ENCODE measurements at places on chromosomes 13 and 19.

- peak; percentile 82 for DNase-seq
Measured at GRCh38 chr13:42991898-42992763, at the start of gene EPSTI1. Gene EPSTI1, minus strand, starts transcription at chr13:42992241. Its CDS starts 76 bp downstream, at chr13:42992165.

- no peak for DNase-seq
Measured at GRCh38 chr19:16804176-16804575, 25.0 kb upstream of the SIN3B start.

DNA sequence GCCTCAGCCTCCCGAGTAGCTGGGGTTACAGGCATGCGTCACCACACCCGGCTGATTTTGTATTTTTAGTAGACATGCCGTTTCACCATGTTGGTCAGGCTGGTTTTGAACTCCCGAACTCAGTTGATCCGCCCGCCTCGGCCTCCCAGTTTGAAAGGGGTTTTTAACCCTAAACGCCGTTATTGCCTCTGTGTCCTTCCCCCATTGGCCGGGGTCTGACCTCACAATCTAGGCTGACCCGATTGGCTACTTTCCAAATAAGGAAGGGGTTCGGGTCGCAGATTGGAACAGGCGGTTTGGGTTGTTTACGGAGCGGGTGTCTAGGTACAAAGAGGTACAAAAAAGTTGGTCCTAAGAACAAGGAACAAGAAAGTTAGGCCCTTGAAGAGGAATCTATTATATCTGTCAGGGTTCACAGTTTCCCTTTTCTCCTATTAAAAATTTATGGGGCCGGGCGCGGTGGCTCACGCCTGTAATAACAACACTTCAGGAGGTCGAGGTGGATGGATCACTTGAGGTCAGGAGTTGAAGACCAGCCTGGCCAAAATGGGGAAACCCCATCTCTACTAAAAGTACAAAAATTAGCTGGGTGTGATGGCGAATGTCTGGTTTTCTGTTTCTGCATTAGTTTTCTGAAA, 1.0 kb downstream of the ZNF253 start:
- peak; percentile 46 for DNase-seq

- DNase-seq, result no peak
Measured at GRCh38 chr19:850221-850978, 1.7 kb upstream of the ELANE start.

- no peak for DNase-seq
Measured at GRCh38 chr13:74329962-74330361, 195.8 kb upstream of the KLF12 start.

- no peak for DNase-seq
Measured at GRCh38 chr19:10653482-10653731, 739 bp upstream of the ILF3 start.

- DNase-seq, result no peak
Measured at GRCh38 chr13:27131906-27132305, 39.7 kb downstream of the USP12 start.

GRCh38 chr19:39943586-39943985, 9.2 kb upstream of the FCGBP start:
- DNase-seq, result no peak

- no peak for DNase-seq
Measured at GRCh38 chr13:49342454-49342853, 94.7 kb downstream of the CDADC1 start.

DNA sequence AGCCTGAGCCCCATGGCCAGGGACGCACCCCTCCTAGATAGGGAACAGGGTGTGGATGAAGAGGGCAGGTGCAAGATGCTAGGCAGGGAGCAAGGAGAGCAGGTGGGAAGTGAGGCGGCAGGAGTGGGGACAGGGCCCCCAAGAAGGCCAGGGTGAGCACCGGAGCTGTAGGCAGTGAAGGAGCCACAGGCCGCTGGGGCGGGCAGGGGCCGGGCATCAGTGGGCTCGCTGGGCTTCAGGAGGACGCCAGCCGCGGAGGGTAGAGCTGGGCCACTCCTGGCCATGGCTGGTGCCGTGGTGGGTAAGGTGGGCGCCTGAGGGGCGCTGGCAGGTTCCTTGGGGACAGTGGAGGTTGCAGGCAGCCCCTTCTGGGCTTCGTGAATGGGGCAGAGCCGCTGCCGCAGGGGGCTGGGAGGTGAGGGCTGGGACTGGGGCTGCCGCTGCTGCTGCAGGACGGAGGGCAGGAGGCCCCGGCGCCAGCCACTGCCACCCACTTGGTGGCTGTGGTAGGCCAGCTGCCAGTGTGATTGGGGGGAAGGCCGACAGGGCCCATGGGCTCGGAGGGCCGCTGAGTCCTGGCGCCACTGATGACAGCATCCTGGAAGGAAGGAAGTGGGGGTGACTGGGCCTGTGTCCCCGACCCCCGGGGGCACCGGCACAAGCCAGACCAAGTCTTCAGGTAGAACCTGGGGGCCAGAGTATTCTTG, 2.1 kb downstream of the NKPD1 start:
- DNase-seq, result no peak

GRCh38 chr19:38946229-38947010, 15.7 kb downstream of the MRPS12 start:
- no peak for DNase-seq

DNA sequence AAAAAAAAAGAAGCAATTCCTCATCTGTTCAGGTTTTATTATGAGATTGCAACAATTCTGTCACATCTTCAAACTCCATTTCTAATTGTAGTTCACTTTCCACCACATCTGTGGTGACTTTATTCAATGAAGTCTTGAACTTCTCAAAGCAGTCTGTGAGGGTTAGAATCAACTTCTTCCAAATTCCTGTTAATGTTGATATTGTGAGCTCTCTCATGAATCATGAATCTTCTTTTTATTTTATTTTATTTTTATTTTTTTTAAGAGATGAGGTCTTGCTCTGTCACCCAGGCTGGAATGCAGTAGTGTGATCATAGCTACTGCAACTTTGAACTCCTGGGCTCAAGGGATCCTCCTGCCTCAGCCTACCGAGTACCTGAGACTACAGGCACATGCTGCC, 19.6 kb downstream of the ARHGAP35 start:
- no peak for DNase-seq

DNA sequence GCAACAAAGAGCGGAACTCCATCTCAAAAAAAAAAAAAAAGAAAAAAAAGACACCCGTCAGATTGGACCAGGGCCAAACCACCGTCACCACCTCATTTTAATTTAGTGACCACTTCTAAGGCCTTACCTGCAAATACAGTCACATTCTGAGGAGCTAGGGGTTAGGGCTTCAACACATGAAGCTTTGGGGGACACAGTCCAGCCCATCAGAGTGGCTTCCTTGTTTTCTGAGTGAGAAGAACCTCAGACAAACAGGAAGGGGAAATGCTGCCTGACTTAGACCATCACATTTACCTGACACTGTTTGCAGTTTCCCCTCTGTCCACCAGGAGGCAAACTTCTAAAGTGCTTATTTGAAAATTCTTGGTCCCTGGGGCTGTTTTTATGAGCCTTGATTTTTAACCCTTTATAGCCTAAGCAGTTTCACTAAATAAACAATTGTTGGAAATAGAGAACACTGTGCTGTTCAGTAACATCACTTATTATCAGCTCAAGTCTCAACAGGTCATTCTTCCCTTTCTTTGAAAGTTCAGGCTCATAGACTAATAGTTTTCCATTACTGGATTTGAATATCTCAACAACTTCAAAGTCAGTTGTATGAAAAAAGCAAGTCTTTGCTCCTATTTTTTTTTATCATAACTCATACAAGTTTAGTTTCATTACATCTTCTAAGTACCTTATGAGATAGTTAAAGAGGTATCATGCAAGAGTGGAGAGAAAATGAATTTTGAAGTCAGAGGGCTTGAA, 74.9 kb upstream of the WASF3 start:
- DNase-seq, result peak; percentile 53

GRCh38 chr19:49646586-49646985, 4.6 kb downstream of the SCAF1 start:
- DNase-seq, result no peak

DNA sequence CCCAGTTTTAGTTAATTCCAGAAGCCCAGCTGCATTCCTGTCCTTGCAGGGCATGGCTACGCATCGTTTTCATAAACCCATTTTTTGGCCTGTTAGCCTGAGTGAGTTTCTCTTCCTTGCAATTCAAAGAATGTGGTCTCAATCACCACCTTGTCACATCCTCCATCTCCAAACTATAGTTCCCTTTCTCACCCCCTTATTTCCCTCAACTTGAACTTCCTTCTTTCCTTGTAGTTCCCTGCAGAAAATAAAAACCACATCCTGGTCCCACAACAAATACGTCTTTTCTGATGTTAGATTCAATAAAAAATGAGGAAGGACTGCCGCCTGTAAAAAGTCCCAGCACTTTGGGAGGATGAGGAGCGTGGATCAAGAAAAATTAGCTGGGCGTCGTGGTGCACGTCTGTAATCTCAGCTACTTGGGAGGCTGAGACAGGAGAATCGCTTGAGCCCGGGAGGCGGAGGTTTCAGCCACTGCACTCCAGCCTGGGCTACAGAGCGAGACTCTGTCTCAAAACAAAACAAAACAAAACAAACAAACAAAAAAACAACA, 13.2 kb downstream of the ADGRE3 start:
- DNase-seq, result no peak

GRCh38 chr19:45876161-45876410, 9.9 kb downstream of the IRF2BP1 start:
- DNase-seq, result no peak

- DNase-seq, result no peak
Measured at GRCh38 chr13:25871389-25872125, 180.3 kb downstream of the SHISA2 start.

- peak; percentile 54 for DNase-seq
Measured at GRCh38 chr19:48638831-48639381, 1.7 kb upstream of the DBP start.

DNA sequence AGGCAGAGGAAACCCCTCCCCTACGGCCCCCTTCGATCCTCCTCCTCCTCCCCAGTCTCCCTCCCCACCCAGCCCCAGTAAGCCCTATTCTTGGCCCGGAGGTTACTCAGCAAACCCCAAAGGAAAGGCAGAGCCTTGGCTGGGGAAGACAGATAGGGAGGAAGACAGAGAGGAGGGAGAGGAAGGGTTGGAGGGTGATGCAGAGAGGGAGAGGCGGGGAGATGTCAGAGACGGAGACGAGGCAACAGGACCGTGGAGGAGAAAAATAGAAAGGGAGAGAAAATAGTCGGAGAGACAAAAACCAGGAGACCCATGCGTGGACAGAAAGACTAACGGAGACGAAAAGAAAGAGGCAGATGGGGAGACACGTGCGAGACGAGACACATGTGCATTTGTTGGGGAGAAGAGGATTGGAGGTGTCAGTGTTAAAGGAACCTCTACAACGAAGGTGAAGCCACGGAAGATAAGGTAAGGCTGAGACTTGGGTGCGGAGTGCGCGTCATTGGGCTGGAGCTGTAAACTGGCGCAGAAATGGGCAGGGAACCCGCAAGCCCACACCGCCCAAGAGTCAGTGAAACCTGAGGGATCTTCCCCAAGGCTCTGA, 2.9 kb downstream of the TGFB1 start:
- no peak for DNase-seq

DNA sequence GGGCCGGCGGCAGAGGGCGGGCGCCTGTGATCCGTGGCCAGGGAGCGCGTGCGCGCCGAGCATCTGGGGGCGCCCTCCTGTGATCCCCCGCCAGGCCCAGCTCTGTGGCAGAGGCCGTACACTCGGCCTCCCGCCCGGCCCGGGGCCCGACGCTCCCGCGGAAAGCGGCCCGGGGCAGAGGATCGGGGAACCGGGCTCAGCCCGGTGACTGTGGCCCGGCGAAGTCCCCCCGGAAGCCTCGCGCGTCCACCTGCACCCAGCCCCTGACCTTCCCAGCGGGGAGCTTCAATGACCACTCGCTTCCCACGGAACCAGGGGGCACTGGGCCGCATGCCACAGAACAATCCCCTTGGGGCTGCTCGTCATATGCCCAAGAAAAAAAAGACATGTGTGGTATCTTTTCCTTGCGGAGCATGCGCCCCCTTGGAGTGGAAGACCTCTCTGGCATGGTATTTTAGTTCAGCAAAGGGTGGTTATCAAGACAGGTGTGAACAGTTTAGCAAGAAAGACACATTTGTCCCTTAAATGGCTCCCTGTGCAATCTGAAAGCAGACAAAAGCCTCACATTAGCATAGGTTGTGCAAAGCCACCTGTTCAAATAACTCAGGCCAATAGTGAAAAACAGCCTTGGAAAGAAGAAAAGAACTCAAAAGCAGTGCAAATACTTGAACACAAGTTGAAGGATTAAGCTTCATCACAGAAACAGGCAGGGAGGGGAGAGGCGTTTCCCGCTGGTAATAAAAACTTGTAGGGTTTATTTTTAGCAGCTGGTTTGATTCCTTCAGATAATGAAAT, 290.9 kb upstream of the SOX21 start:
- DNase-seq, result no peak

DNA sequence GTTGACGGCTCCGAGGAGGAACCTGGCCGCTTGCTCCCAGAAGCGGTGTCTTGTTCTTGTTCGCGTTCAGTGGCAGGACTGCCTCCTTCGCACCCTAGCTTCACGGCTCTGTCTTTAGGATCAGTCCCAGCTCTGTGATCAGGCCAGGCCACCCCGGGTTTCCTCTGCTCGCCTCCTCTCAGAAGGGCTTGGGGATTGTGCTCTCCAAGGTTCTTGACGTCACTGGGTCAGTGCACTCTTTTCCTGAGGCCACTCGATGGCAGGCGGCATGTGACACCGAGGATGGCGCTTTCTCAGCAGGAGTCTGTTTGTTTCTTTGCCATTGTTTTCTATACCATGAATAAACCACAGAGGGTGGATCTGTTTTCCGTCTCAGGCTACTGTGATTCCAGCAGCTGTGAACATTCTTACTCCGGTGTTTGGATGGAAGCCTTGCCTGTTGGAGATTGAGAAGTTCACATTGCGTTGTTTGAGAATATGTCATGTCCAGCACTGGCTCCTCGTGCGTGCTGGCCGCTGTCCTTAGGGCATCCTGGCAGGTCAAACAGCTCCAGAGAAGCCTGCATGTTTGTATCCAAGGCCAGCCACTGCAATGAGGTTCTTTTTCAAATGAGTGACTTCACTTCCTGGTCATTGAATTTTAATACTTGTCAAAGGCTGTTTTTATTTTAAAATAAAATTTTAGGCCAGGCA, 44.5 kb downstream of the SLC7A9 start:
- no peak for DNase-seq

- no peak for DNase-seq
Measured at GRCh38 chr13:23960566-23961156, 63.4 kb upstream of the C1QTNF9B start.

GRCh38 chr13:40017662-40018262, 362.3 kb downstream of the COG6 start:
- no peak for DNase-seq
